Fibroblast of villous mesenchyme (primary cell): ENCODE measurements at places on chromosomes 13 and 19. TPM values are rescaled to one million over a fixed set of nuclear protein-coding genes. Genes with fewer than 3 reads are reported as not detected.

Gene C19orf85
- not detected in 2 replicates for total RNA-seq

Gene TRPM4
- 17.3 and 18.0 TPM in 2 replicates for total RNA-seq

Gene ARMC6
- 37.1 and 42.8 TPM in 2 replicates for total RNA-seq

- DNase-seq = no peak
Measured at GRCh38 chr13:39401756-39402155, 201.2 kb downstream of the LHFPL6 start.

DNA sequence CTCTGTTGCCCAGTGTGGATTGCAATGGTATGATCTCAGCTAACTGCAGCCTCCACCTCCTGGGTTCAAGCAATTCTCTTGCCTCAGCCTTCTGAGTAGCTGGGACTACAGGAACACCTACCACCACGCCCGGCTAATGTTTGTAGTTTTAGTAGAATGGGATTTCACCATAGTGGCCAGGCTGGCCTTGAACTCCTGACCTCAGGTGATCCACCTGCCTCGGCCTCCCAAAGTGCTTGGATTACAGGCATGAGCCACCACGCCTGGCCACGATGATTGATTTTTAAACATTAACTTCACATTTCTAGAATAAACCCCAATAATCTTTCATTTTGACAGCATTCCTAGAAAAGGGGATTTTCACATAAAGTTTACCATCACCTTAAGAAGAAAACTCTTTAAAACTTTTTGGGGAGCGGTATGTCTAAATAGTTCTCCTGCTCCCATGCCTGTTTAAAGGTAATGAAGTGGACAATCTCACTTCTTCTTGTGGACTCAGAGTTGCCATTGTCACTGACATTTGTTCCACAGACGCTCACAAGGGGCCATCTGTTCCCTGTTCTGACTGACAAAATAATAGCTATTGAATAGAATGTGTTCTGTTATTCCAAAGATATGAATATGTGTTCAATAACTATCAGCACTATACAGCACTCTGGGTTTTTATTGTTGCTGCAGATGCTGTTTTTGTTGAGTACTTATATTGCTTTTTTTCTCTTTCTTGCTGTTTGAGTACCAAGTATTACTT, 66.1 kb upstream of the C1QTNF9B start:
- no peak for DNase-seq
